ENCODE measurements at places on chromosomes 4 and X. TPM values are rescaled to one million over a fixed set of nuclear protein-coding genes. Genes with fewer than 3 reads are reported as not detected.

GRCh38 chr4:71333960-71334359, 4.9 kb upstream of the SLC4A4 start:
- DNase-seq: no peak

Gene DOK7
- 20.7 TPM for total RNA-seq

DNA sequence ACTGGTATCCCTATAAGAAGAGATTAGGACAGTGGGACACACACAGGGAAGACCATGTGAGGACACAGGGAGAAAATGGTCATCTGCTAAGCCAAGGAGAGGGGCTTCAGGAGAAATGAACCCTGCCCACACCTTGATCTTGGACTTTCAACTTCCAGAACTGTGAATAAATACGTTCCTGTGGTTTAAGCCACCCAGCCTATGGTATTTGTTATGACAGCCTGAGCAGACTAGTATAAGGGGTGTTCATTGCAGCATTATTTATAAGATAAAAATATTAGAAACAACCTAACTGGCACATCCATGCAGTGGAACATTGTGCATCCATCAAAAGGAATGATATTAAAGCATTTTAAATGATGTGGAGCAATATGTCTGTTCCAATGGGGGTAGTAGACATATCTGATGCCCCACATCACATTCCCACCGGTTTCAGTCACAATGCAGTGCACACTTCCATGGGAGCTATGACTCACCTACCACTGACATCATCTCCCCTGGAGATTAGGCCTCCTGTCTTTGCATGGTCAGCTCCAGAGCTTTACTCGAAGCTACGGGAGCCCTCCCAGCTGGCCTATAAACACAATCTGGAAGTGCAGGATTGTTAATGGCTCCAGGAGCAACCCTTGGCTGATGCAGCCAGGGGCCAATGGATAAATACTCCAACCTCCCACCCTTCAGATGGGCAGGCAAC, 38.9 kb upstream of the MAMLD1 start:
- peak; percentile 44 for DNase-seq

- DNase-seq: no peak
These were observed 20.3 kb downstream of the P2RY8 start for GRCh38 chrX:1516596-1517104.

DNA sequence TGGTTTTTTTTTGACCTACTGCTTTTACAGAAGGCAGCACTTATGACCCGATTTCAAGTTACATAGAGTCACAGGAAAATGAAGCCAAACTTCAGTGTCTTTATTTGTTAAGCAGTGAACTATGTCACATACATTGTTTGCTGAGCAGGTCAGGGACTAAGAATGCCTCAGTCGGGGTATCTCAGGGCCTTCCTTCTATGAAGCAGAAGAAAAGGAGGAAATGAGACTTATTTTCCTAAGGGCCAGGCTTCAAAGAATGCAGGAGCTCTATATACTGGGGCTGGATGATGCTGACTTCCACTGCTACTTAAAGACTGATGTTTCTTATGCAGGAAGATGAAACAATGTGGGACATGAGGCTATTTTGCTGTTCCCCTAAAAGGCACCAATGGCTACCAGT, 558.4 kb upstream of the IGFBP7 start:
- no peak for DNase-seq

GRCh38 chrX:77917294-77917933, 6.9 kb downstream of the ATP7A start:
- DNase-seq: no peak

DNA sequence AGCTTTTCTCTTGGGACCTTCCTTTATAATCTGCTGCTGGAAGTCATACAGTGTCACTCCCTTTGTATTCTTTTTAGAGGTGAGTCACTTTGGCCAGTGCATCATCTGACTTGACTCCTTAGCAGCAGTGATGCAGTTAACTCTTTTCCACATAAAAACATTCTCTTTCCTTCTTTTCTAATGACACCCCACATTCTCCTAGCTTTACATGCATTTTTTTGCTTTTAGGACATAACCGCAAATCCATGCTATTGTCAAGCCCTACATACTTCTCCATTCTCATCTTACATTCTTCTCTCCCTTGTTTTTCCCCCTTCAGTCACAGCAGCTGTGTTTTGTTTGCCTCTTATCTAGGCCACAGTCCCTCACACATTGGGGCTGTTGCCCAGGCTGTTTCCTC, 55.1 kb downstream of the ZNF330 start:
- DNase-seq: no peak

- no peak for DNase-seq
These were observed 564.0 kb downstream of the KCNIP4 start for GRCh38 chr4:21384609-21385008.

DNA sequence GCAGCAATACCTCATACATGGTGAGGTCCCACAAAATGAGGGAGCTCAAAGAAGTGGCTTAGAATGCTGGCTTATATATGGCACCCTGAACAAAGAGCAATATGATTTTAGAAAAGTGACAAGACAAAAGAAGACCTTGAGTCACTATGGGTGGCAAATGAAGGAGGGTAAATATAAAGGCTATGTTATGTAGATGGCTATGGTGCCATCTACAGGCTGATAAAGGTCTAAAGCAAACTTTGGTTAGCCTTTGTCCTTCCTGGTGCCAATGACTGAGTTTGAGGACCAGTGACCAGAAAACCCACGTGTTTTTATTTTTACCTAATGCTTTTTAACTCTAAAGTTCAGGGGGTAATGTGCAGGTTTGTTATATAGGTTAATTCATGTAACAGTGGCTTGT, 151.8 kb downstream of the CCNG2 start:
- DNase-seq: peak; percentile 22

GRCh38 chr4:184274286-184274951, 56.7 kb upstream of the ENPP6 start:
- DNase-seq: no peak

DNA sequence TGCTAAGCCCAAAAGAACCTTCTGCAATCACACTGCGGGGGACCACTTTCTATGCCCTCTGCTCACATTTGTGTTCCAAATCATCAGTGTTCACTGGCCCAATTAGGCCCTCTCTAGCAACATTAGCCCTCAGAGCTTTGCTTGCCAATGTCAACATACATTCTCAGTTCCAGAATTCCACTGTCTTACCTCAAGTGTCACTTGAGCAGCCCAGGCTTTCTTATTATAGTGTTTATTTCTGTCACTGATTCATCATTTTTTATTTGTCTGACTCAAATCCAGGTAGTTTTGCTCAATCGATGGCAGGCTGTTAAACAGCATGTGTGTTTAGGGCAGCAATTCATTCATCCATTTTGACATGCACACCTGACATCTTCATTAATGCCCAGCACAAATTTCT, 291.2 kb downstream of the TEX13A start:
- DNase-seq: no peak

GRCh38 chr4:10081218-10081606, 35.4 kb downstream of the WDR1 start:
- DNase-seq: no peak

Gene SOWAHB
- total RNA-seq: not detected

GRCh38 chr4:39933671-39934590, 43.8 kb downstream of the PDS5A start:
- no peak for DNase-seq

- DNase-seq: no peak
These were observed 395.9 kb upstream of the INTU start for GRCh38 chr4:127236889-127237288.

GRCh38 chr4:40275065-40275730, 59.9 kb upstream of the CHRNA9 start:
- DNase-seq: no peak

All from Caki2 (cell line).